SJSA1 (cell line): ENCODE measurements at places on chromosomes 12 and 14. TPM values are rescaled to one million over a fixed set of nuclear protein-coding genes. Genes with fewer than 3 reads are reported as not detected.

Gene SLC39A5
- total RNA-seq, result not detected in 2 replicates

Gene CIROP
- not detected in 2 replicates for total RNA-seq

- no peak for DNase-seq
Measured at GRCh38 chr12:58163021-58163420, 221.7 kb downstream of the ATP23 start.

DNA sequence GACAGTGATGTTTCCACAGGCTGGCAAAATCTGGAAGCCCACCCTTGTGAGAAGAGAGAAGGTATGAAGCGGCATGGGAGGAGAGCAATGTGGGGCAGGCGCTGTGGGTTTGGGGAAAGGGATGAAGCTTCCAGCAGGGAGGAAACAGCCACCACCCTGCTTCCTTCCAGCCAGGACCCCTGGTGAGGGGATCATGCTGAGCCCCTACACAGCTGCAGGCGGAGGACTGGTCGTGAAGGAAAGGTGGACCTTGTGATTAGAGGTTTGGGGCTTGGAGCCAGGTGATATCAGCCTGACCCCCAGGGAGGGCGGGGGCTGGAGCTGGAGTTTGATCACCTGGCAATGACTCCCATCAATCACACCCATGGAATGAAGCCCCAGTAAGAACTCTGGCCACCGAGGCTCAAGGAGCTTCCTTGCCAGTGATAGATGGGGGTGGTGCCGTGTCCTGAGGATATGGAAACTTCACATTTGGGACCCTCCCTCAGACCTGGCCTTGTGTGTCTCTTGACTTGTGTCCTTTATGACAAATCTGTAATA lies 48.6 kb downstream of the RIMBP2 start:
- DNase-seq, result no peak

Gene MIS18BP1
- 36.3 and 47.8 TPM in 2 replicates for total RNA-seq

Gene GLIPR1L1
- total RNA-seq, result not detected in 2 replicates

Gene ADAMTS20
- not detected in 2 replicates for total RNA-seq

GRCh38 chr14:101817501-101818001 lies 56.0 kb downstream of the PPP2R5C start:
- DNase-seq, result no peak

DNA sequence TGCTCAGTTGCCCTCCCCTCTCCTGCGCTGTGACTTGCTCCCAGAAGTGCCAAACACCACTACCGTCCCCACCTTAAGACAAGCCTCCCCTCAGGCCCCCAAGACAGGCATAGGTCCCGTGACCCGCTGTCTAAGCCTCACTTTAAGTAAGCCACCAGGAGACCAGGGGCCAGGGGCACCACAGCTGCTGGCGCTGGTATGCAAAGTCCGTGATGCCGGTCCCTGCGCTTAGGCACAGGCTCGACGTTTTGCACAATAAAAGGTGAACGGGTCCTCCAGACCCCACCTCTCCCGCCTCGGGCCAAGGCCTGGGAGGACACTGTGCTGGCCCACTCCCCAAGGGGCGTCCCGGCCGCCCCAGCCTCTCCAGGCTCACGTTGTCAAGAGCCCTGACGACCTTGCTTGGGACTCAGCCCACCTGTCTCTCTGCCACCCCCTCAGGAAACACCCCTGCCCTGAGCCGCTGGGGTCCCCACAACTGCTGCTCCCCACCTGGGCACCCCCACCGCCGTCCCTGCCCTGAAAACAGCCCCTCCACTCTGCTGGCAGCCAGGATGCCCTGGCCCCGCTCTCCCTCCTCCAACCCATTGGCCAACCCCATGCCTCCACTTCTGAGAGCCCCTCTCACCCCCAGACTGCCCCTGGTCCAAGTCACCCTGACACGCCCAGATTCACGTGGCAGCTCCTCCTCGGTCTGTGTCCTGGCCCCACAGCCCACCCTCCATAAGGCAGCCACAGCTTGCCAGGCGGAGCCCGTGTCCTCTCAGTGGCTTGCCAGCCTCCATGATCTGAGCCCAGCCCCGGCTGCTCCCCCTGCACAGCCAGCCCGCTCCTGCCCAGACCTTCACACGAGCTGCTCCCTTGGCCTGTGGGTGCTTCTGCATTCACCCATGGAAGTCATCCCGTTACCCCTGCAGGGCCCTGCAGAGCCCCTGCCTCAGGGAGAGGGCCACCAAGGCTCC lies 11.9 kb downstream of the JAG2 start:
- DNase-seq, result no peak

DNA sequence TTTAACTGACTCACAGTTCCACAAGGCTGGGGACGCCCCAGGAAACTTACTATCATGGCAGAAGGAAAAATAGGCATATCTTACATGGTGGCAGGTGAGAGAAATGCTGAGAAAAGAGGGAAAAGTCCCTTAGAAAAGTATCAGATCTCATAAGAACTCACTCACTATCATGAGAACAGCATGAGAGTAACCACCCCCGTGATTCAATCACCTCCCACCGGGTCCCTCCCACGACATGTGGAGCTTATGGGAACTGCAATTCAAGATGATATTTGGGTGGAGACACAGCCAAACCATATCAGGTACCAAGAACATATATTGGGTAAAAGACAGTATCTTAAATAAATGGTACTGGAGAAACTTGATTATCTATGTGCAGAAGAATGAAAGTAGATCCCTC lies 100.3 kb upstream of the FAR2 start:
- DNase-seq, result no peak

GRCh38 chr12:120381752-120382419 lies 12.9 kb upstream of the MSI1 start:
- peak; percentile 63 for DNase-seq

DNA sequence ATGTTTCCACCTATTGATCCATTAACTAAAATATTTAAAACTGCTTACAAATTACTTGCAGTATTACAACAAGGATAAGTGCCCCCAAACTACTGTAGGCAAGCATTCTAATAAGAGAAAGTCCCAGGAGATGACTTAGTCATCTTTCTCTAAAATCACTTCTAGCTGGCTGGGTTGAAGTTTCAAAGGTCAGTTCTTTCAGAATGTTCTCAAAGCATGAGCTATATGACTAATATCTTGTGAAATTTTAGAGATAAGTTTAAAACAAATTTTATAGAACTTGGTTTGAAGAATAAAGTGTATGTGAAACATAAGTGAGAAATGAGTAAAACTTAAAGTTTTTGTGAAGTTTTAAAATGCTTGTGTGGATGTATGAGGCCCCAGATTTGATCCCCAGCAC lies 24.3 kb upstream of the OR6J1 start:
- no peak for DNase-seq

GRCh38 chr14:24909523-24910302 lies 140.2 kb downstream of the STXBP6 start:
- DNase-seq, result no peak
